ENCODE measurements at places on chromosomes 1 and 21.

GRCh38 chr1:6028042-6028850, 17.4 kb upstream of the KCNAB2 start:
- peak; percentile 21 for DNase-seq

DNA sequence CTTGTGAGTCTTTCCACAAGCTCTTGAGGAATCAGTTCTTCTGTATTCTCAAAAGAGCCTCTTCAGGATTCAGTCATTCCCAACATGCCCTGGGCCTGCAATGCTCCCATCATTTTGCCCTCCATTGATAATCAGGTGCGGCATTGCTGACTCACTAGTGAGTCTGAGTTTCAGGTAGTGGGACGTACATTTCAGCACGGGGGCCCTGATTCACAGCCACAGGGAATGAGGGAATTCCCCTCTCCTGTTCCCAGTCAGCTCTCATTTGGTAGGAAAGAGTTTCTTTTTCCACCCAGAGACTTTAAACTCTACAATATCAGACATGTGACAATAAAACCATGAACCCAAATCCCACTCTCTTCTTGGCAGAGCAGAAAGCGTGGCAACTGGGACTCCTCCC, 3.7 kb upstream of the IRF6 start:
- DNase-seq, result no peak

DNA sequence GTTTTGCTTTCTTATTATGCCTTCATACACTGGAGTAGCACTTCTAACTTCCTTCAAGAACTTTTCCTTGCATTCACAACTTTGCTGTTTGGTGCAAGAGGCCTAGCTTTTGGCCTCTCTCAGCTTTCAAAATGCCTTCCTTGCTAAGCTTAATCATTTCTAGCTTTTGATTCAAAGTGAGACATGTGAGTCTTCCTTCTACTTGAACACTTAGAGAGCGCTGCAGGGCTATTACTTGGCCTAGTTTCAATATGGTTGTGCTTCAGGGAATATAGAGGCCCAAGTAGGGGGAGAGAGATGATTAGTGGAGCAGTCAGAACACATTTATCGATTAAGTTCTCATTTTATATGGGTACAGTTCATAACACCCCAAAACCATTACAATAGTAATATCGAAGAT, 12.4 kb downstream of the ANGEL2 start:
- no peak for DNase-seq

DNA sequence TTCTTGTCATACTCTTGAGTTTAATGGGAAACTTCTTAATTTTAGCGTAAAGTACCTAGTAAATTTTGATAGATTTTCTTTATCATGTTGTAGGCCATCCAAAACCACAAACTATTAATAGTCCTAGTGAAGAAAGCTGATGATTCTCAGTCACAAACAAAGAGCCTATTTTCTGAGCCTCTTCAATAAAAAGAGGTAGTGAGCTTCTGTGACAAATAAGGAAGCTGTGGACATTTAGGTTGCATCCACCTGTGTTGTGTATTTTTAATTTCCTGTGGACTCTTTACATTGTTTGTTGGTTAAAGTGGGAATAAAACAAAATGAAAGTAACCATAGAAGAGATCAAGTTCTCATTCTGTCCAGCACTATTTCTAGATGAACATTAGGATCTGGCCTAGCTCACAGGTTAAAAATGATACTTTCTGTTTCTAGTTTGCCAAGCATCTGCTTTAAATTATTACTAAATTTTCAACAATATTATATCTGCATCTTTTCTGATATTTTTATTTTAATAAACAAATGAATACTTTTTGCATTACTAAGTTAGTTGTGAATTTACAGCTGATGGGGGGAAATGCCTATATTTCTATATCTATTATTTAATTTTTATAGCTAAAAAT, 702.2 kb upstream of the ADGRL4 start:
- DNase-seq, result peak; percentile 7

DNA sequence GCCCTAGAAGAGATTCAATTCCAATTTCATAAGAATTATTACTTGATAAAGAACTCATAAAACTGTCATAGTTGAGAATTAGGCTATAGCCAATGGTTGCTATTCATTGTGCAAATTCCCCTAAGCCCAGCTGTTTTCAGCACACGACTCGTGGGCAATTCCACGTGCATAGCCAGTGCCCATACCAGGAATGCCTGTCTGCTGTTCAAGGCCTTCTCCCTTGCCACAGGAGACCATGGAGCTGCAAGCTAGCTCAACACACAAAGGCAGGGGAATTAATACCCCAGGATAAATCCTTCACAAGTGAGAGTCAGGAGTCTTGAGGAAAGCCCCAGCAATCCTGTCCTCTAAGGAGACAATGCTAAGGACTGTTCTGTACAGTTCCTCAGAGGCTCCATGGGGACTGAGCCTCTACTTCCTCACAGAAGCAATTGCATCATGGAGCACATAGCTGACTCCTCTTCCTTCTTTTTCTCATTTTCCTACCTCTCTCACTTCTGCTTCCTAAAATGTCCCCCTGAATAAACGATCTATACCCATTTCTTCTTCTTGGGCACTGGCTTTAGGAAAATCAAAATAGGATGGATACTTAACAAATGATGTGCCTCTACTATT, 19.1 kb upstream of the CHRM3 start:
- no peak for DNase-seq

GRCh38 chr1:23837908-23838307, 12.7 kb upstream of the HMGCL start:
- DNase-seq, result no peak

DNA sequence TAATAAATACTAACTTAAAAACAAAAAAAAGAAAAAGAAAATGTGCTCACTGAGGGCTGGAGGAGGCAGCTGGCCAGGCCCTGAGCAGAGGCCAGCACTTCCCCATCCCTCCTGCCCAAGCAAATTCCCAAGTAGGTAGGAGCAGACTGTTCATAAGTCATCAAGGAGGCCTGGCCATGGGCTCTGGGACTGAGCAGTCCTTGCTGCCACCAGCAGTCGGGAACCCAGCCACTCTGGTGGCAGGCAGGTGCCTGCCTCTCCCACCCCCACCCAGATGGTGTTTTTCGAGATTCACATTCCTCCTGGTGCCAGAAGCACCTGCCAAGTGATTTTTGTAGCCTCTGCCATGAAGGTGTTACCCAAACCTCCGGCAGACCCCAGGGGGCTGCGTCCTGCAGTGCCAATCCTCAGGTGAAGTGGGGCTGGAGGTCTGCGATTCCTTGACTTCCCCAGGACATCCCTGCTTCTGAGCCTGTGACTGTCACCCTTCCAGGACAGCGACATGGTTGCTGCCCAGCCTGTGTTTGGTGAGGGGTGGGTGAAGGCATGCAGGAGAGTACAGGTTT, 204.2 kb upstream of the TMEM51 start:
- DNase-seq, result no peak

- no peak for DNase-seq
Observed at GRCh38 chr1:158005224-158005623, 11.8 kb downstream of the KIRREL1 start.

GRCh38 chr21:45001134-45002095, 61.6 kb downstream of the SLX9 start:
- DNase-seq, result peak; percentile 70

GRCh38 chr1:233935297-233935868, 30.9 kb downstream of the SLC35F3 start:
- DNase-seq, result no peak

- no peak for DNase-seq
Observed at GRCh38 chr1:25131794-25132193, 100.5 kb downstream of the SYF2 start.

- peak; percentile 15 for DNase-seq
Observed at GRCh38 chr21:44331650-44332307, 7.4 kb downstream of the CFAP410 start.

GRCh38 chr1:226553924-226554282, 5.3 kb downstream of the STUM start:
- DNase-seq, result no peak
